ENCODE measurements at places on chromosomes 5 and 9.

GRCh38 chr5:145633474-145633873 is 201.7 kb downstream of the PRELID2 start:
- DNase-seq: no peak

DNA sequence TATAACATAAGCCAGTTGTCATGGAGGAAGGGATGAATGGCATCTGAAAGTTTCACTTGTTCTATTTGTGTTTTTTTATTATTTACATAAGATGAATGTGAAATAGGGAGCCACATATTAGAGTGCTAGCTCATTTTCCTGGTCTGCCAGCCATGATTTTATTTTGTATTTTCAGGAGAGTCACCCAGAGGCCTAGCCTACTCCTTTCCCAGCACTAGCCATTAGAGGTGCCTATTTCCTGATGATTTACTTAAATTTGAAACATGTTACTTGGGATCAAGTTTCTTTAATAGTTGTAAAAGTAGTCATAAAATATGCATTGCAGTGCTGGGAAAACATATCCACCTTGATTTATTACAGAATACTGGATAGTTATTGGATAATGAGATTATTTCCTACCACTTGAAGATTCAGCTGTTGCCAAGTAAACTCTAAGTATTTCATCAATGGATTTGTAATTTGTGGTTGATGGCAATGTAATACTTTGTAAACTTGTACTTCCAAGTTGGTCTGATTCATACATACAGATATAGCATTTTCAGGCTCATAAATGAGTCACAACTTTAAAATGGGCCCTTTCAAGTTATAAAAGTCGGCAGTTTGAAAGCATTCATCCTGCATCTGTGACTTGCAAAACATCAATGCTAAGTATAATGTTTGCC is 50.8 kb downstream of the KCNN2 start:
- DNase-seq: no peak

DNA sequence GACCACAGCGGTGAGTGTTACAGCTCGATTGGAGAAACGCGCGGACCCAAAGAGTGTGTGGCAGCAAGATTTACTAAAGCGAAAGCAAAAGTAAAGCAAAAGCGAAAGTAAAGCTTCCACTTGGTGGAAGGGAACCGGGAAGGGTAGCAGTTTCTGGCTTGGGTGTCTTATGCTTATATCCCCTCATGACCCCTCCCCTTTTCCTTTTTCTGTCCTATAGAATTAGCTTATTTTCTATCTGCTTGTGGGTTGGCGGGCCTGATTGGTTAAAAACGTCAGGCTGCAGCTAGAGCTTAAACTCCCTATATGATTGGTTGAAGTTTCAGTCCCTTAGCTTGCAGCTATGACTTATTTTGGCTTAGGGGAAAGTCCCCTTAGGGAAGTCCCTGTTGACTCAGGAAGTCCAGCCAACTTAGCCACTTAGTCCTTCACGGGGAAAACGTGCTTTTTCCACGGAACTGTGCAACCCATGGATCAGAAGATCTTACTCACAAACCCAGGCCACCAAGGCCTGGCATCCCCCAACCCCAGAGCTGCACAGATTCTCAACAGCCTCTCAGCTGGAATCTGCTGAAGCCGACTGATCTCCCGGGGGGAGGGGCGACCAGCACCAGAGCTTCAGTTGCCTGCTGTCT is 114.2 kb upstream of the ADAMTS16 start:
- no peak for DNase-seq

GRCh38 chr5:141492168-141492885 is 3.4 kb downstream of the PCDHGC5 start:
- peak; percentile 30 for DNase-seq

DNA sequence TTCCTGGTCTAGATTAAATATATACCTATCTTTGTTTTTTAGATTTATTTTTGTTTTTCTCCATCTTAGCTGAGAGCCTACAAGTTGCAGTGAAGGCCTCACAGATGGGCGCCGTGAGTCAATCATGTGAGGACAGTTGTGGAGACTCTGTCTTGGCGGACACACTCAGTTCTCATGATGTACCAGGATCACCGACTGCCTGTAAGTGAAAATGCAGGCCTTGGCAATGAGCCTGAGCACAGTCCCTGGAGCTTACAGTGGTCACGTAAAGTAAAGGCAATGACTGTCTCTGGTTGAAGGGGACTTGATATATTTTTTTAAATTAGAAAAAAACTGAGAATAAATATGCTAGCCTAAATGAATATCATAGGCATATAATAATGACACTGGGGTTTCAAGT is 271.9 kb downstream of the ARHGEF28 start:
- DNase-seq: no peak

DNA sequence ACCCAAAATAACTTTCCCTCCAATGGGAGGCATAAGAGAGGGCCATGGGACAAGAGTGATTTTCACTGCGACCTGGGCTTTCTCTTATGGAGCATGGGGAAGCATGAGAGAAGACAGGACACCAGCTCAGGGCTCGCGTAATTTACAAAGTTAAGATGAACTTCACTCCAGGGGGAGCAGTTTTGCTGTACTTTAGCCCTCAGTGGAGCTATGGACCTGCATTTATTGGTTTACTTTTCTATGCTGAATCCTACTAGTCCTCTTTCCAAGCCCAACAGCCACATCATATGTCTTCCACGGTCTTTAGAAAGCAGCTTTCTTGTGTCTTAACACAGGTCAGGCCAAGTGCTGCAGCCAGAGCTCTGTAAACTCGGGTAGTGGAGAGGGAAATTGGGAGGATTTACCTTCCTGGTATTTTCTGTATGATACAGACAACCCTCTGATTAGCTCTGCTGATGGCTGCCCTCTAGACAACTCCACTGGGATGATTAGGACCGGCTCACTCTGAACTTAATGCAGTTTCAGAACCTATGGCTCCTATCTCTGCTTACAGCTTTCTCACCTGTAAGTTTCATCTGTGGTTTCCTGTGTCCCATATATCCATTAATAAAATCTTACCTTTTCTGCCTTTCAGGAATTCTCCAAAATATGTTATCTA is 581.0 kb upstream of the RORB start:
- no peak for DNase-seq

DNA sequence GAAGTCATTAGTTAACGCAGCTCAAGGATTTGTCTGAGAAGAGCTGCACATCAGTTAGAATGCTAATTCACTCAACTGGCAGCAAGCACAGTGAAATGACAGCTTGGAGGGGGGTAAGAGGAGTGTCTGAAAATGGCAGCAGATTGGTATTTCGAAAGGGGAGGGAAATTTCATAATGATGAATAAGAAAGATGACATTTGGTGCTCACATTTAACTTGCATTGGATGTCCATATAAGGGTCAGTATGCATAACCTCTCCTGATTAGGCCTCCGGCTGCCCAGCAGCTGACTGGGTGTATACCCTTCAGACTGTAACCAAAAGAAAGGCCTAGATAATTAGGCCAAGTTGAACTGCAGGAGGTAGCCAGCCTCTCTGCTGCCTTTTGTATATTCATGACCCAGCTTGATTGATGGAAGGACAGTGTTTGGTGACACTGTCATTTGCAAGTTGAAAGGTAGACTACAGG is 131.0 kb downstream of the PBX3 start:
- no peak for DNase-seq

- DNase-seq: no peak
Observed at GRCh38 chr9:3756071-3756470, 230.3 kb upstream of the RFX3 start.

DNA sequence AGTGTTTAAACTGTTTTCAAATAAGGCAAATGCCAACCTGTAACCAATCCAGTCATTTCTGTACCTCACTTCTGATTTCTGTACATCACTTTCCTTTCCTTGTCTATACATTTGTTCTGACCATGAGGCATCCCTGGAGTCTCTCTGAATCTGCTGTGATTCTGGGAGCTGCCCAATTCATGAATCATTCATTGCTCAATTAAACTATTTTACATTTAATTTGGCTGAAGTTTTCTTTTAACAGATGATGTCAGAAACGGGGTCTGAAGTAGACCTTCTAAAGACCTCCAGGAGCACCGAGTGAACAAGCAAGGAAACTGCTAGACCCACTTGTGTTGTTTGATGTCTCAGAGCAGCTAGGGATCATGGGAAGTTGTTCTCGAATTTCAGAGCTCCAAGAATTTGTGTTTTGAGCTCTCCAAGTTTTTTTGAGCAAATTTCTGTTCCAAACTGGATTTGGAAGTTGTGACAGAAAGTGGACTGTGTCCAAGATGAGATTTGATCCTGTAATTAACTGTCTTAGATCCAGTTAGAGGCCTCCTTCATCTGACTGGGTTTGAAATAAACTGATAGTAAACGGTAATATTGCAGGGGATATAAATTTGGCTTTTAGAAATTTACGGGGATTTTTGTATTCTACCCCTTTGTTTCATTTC is 490.8 kb upstream of the ST8SIA4 start:
- DNase-seq: no peak

GRCh38 chr5:172319708-172320441 is 36.3 kb upstream of the UBTD2 start:
- DNase-seq: no peak

GRCh38 chr5:66327008-66327407 is 182.9 kb downstream of the SREK1 start:
- no peak for DNase-seq

DNA sequence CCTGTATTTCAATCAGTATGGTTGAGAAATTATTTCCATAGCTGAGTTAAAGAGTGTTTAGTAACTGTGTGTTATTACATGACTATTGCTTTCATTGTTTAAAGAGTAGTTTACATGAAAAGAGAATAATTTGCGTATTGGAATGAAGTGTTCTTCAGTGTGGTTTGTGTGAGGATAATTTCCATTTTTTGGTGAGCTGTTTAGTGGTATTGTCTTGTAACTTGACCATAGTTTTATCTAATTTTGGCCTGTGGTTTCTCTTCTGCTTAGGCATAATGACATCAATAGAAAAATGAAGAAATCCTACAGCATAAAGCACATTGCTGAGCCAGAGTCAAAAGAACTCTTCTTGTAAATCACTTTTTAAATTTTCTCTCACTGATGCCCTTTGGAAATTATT is 151.2 kb downstream of the SNCAIP start:
- no peak for DNase-seq

DNA sequence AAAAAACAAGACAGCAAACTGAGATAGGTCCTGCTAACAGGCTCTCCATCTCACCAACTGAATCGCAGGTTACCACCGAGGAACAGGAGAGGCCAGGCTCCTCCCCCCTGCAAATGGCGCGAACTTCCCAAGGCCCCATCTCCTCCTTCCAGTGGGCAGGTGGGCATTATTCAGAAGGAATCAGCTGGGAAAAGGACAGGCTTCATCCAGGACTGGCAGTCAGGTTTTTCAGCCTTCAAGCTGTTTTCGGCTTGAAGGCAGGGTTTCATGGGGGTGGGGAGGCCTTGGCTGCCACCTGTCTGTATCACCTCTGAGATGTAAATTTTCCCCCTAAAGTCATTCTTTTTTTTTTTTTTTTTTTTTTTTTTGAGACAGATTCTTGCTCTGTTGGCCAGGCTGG is 79.4 kb downstream of the SFXN1 start:
- no peak for DNase-seq

DNA sequence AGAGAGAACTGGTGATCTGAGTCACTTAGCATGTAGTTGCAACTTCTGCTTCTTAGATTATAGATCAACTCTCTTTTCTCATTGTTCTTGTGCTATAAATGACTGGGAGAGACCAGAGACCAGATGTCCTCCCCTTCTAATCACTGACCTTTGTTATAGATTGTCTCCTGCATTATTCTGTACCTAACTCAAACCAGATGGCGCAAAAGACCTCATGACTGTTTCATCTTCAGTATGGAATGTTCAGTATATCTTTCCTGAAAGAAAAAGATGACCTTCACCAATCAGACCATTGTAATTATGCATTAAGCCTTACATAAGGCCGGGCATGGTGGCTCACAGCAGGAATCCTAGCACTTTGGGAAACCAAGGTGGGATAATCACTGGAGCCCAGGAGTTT is 30.5 kb upstream of the ADAM19 start:
- DNase-seq: no peak

GRCh38 chr9:135340726-135341475 is 138.7 kb upstream of the PPP1R26 start:
- DNase-seq: no peak

DNA sequence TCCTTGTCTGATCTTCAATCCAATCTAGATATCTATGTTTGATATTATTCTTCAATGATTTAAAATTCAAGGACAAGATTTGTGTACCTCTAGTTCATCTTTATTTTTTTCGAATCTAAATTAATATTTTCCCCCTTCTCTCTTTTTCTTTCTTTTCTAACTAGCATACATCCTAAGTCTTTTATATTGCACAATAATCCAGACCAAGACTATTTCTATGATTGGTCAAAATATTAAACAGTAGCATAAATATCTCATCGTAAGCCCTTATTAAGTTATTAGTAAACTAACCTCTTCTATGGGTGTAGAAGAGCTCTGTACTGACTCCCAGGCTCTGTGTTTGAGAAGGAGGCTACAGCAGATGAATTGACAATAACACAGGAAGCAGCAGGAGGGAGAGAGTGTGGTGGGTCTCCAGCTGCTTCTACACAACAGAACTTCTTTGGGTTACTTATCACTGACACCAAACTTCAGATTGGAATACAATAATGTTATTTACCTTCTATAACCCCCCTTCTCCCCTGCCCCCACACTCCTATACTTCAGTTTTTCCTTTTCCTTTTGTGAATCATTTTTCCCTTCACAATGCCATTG is 11.9 kb upstream of the PLCXD3 start:
- DNase-seq: no peak

DNA sequence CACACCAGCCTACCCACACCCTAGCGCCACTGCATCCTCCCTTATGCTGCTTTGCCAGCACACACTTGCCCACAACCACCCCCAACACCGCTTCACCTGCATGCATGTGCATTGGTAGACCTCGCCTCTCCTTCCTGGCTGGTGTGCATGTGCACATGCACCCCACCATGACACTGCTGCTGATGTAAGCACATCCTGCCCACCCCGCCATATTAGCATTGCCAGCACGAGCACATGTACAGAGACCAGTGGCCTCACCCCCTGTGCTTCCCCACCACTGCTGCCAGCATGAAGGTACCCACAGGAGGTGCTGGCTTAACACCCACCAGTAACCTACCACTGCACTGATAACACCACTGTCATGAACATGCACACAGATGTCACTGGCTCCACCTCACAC is 218.2 kb downstream of the SLCO4C1 start:
- DNase-seq: no peak

DNA sequence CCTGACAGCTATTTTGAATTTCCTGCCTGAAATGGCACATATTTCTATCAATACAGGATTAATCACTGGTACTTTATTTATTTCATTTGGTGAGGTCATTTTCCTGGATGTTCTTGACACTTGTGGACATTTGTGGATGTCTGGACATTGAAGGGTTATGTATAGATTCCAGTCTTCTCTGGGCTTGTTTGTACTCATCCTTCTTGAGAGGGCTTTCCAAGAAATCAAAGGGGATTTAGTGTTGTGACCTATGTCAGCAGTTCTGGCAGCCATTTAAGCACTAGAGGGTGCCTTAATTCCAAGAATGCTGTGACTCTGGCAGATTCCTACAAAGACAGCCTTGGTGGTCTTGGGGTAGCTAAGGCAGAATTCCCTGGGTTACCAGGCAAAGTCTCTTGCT is 259.7 kb downstream of the CSNK1G3 start:
- DNase-seq: no peak

- no peak for DNase-seq
Observed at GRCh38 chr9:121906074-121906870, 186.8 kb downstream of the TTLL11 start.
